ENCODE measurements at places on chromosomes 13 and 19.

DNA sequence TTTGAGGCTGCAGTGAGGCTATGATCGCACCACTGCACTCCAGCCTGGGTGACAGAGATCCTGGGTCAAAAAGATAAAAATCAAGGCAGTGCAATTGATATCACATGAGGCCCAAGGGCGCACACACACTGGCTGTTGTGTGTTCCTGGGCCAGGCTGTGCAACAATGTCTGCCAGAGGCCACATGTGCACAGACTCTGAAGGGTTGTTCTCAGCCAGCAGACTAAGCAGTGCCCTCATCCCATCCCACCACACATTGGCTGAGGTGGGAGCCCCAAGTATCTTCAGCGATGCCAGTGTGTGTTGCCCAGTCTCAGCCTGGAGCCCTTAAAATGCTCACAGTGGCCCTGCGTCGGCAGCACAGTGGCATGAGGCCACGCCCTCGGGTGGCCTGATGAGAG, 12.6 kb downstream of the PEX11G start:
- no peak for DNase-seq

- no peak for DNase-seq
Observed at GRCh38 chr19:41411968-41412265, 14.3 kb downstream of the BCKDHA start.

GRCh38 chr13:74443631-74444030, 309.4 kb upstream of the KLF12 start:
- DNase-seq, result no peak

- no peak for DNase-seq
Observed at GRCh38 chr13:22915442-22916082, 265.2 kb upstream of the SGCG start.

- no peak for DNase-seq
Observed at GRCh38 chr19:28883241-28883693, 329.7 kb downstream of the UQCRFS1 start.

GRCh38 chr13:30856005-30856790, 49.9 kb upstream of the MEDAG start:
- DNase-seq, result no peak

GRCh38 chr19:12792051-12792852, 966 bp downstream of the JUNB start:
- peak; percentile 66 for DNase-seq

DNA sequence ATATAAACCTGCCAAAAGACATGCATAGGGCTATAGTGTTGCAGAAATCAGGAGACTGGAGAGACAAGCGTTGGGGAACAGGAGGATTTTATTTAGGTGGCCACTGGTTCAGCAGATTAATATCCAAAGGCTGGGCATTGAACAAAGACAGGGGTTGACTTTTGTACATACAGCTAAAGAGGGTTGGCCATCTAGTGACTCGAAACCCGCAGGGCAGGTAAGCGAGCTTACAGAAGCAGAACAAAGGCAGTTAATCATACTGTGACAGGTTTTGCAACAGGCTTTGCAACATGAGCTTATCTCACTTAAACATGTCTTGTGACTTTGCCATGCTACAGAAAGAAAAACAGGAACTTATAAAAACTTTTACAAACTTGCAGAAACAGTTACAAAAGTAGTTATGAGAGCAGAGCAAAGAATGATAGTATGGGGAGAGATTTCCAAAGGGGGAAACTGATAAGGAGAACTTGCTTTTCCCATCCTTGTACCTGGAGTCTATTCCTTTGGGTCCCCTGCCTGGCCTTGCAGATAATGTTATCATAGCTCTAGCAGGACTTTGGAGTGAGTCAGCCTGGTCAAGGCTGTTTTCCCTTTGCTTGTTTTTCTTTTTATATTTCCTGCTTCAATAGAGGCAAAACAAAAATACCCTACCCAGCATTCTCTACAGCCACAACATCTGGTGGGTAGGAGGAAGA, 234.2 kb downstream of the PCDH17 start:
- DNase-seq, result no peak
